ENCODE measurements at places on chromosomes 2 and 18. TPM values are rescaled to one million over a fixed set of nuclear protein-coding genes. Genes with fewer than 3 reads are reported as not detected.

Gene CD226
- 5.0 TPM for total RNA-seq

Gene SGPP2
- total RNA-seq, result 46.4 TPM

Gene SLC9A4
- total RNA-seq, result not detected

Gene NEU4
- 77.0 TPM for total RNA-seq

Gene DYSF
- total RNA-seq, result 17.3 TPM

Gene C2orf81
- 1.3 TPM for total RNA-seq

Gene PDE11A
- total RNA-seq, result not detected

Gene ADD2
- 1.4 TPM for total RNA-seq

Gene ACKR3
- total RNA-seq, result 6.2 TPM

Gene CTAGE1
- total RNA-seq, result not detected

Gene CAPG
- total RNA-seq, result 63.1 TPM

Gene SKOR2
- total RNA-seq, result not detected

All from transverse colon (tissue), 4 donors.